ENCODE measurements at places on chromosomes 1 and 21.

DNA sequence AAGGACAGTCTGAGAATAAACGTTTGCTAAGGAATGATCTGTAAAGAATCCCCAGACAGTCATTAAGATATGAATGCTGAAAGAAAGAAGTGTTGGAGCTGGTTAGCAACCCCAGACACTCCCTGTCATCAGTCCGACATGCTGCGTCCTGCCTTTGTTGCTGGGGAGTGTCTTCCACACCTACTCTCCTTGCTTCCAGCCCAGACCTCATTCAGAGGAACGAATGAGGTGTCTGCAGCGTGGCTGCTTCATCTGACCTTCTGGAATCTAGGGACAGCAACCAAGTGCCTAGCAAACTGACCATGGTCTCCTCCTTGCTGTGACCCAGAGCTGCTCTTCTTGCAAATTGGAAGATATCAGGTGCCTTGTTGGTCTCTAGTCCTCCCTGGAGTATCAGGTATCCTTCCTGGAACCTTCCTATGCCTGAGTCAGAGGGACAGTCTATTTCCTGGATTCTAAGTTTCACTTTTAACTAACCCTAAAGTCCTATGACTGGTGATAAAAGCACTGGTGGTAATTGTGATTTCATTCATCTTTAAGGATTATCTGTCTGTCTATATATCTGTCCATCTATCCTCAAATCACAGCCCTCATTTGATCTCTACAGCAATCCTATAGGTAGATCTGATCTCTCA lies 45.3 kb downstream of the NFASC start:
- no peak for DNase-seq

GRCh38 chr1:164667600-164667999 lies 108.6 kb downstream of the PBX1 start:
- DNase-seq: no peak

GRCh38 chr1:87993051-87993450 lies 664.4 kb downstream of the LMO4 start:
- no peak for DNase-seq

- no peak for DNase-seq
Measured at GRCh38 chr1:207051191-207051943, at the start of gene YOD1. Gene YOD1 (minus strand): TSS chr1:207051208. CDS start chr1:207051030, 178 bp downstream.

DNA sequence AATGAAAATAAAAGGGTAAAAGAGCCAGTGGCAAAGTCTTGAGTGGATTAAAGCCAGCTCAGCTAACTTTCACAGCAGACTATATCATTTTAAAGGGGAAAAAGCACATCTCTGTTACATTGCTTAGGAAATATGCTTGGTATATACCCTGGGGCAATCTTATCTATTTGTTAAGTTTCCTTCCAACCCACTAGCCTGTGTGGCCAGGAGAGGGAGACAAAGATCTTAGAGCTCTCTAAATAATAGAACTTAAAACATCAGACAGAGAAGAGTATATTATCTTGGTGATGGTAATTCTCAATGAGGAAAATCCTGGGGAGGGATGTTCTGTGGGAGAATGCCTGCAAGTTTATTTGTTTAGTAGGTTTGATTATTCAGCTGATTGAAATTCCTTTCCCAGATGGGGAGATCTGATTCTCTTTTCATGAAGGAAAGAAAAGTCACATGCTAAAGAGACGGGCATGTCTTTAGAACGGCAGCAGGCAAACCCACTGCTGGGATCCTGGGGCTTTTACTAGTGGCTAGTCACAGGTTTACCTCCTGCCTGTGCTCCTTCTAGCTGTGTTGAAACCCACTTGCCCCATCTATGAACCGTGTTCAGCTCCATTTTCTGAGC lies 3.6 kb downstream of the KCNE2 start:
- DNase-seq: no peak

Data from aorta (tissue), 5 donors.